ENCODE measurements at places on chromosomes 1 and 21.

GRCh38 chr1:99527078-99527477 is 118.8 kb upstream of the PALMD start:
- DNase-seq, result peak; percentile 70

GRCh38 chr1:72954943-72955342 is 672.6 kb upstream of the NEGR1 start:
- DNase-seq, result no peak

DNA sequence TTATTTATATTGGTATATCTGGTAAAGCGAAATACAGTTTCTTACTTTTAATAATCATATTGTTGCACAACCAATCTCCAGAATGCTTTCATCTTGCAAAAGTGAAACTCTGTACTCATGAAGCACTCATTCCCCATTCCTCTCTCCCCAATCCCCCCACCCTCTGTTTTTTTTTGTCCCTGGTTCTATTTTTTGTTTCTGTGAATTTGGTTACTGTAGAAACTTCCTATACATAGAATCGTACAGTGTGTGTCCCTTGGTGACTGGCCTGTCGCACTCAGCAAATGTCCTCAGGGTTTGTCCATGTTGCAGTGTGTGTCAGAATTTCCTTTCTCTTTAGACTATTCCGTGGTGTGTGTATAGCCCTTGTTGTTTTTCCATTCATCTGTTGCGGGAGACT is 7.9 kb upstream of the NLRP3 start:
- DNase-seq, result no peak

DNA sequence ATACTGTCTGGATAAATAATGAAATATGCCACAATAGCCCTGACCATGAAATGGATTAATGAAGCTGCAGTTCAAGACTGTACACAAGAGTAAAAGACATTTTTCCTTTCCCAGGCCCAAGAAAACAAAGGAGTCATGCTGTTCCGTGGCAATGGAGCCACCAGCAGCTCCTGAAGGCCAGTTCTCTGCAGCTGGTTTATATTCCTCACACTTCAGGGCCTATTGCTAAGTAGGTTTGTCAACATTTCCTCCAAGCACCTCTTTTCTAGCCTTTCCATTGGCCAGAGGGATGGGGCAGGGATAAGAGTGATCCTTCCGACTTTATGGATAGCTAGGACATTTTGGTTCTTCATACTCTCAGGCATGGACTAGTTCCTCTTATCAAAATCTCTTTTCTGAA is 24.2 kb upstream of the RGL1 start:
- no peak for DNase-seq

DNA sequence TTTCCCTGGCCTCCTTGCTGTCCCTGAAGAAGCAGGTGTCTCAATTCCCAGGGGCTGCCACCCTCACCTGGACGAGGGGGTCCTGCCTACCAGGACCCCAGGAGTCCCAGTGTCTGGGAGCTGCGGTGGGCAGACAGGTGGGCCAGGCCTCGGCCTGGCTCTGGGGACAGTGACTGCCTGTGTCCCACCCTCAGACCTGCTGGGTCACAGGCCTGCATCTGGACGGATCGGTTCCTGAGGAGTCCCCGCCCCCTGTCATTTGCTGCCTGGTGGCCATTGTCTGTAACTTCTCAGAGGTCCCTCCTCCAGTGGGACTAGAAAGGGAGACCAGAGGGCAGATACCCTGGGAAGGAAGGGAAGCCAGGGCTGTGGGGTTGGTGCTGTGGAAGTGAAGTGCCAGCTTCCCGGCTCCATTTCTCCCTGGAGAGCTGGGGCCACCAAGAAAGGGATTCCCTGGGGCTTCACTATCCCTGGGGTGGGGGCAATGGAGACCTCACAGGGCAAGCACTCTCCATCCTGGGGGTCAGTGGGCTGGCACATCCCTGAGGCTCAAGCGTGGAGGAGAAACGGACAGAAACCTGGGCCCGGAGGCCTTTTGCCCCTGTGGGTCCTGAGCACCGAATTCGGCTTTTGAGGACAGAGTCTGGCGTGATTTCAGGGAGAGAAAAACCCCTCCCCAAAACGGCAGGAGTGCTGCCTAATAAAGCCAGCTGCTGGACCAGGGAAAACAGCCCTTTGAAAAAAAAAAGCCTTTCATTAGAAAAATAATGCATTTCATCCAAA is 157.3 kb downstream of the PEX14 start:
- no peak for DNase-seq

GRCh38 chr1:111481387-111482221 is 7.8 kb downstream of the C1orf162 start:
- peak; percentile 81 for DNase-seq

- no peak for DNase-seq
Measured at GRCh38 chr1:182565537-182565936, 23.5 kb downstream of the RNASEL start.

DNA sequence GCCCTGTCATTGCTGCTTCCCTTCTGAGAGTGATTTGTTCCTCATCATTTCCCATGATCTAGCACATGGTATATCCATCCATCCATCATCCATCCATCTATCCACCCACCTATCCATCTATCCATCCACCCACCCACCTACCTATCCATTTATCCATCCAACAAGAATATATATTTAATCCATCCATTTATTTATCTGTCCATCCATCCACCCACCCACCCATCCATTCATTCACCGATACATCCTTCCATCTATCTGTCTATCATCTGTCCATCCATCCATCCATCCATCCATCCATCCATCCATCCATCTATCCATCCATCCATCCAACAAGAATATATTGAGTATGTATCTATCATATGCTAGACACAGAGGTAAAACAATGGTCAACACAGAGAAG is 100.0 kb upstream of the ACTL8 start:
- DNase-seq, result no peak

DNA sequence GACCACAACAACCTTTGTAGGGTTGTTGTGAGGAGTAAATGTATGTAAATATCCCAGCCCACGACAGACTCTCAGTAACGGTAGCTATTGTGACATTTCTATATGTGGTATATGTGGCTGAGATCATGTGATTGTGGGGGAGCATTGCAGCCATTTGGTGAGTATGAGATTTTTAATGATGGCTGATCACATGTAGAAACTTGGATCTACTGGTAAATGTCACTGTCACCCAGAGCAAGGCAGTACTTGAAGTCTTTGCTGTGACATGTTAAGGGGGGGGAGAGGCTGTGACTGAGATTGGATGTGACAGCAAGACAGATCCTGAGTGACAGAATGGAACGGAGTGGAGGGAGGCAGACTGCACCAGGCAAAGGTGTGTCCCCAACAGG is 23.9 kb upstream of the MEF2D start:
- no peak for DNase-seq

DNA sequence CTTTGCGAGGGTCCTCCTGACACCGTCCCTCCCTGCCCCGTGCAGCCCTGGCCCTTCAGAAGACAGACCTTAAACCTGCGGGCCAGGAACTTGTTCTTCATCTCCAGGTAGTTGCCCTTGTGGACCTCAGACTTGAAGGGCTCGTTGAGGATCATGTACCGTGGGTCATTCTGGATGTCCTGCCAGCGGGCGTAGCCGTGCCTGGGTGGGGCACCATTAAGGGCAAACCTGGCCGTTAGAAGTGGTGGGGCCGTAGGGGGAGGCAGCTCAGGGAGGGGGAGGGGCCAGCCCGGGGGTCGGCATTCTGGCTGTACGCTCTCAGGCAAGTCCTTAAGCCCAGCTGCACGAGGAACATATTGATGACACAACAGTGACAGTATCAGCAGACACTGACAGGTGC is 64.6 kb downstream of the KCNAB2 start:
- DNase-seq, result no peak

DNA sequence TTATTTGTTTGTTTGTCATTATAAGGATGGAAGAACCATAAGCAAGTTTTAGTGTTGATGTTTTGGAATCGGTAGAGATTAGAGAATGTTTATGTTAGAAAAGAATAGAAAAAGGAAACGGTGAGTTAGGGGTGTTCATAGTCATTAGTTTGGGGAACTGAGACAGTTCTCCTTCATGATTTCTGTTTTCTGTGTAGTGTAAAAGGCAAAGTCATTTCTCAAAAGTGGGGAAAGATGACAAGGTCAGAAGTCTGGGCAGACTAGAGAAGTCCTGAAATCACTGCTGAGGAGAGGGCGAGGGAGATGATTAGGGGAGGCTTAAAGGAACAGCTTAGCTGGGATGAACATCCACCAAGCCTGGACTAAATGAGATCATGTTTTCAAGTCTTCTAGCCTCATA is 498.9 kb downstream of the TTLL7 start:
- DNase-seq, result no peak

DNA sequence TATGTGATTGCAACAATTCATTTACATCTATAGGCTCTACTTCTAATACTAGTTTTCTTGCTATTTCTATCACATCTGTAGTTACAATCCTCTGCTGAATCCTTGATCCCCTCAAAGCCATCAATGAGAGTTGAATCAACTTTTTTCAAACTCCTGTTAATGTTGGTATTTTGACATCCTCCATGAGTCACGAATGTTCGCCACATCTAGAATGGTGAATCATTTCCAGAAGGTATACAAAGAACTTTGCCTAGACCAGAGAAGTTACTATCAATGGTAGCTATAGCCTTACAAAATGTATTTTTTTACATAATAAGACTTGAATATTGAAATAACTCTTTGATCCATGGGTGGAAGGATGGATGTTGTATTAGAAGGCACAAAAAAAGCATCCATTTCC is 110.0 kb downstream of the AMY1C start:
- DNase-seq, result no peak

DNA sequence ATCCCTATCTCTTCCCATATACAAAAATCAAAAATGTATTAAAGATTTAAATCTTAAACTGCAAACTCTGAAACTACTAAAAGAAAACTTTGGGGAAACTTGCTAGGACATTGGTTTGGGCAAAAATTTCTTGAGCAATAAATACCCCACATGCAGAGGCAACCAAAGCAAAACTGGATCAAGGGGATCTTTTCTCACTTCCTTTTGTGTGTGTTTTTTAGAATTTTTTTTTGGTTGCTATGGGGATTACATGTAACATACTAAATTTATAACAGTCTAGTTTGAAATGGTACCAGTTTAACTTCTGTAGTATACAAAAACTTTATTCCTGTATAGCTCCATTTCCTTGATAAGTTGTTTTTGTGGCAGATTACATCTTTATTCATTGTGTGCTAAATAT is 16.8 kb downstream of the MAST2 start:
- DNase-seq, result no peak

DNA sequence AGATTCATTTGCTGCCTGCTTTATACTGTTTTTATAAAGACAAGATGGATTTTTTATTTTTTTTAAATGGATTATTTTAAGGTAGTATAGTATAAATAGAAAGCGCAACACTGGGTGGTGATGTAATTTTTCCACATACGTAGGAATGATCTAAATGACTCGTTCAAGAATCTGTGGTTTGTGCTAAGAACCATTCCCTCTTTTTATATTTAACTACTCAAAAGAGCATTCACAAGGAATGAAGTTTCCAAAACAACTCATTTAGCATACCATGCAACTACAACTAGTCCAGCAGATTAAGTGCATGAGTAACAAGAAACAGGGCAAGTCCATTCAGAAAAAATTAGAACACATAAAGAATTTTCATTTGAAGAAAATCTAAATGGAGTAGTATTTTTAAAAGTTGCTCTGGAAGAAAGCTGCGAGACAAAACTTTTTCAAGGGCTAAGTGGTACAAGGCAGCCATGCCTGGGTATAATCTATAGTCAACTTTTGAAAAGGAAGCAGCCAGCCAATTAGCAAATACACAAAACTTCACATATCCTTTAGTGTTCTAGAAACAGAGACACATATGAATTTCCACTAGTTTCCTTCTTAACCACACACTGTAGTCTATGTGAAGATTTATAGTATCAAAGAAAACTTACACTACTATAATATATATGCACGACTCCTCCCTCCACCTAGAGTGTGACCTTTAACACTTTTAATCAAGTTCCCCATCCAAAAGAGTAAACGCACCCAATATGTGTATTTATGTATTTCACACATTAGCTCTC is 23.4 kb downstream of the GTF2B start:
- DNase-seq, result no peak
